ENCODE measurements at places on chromosomes 11 and 22.
A peak's percentile ranks its signal among the peaks of the same experiment; 100 is the strongest.

GRCh38 chr11:75004215-75004614 is 15.5 kb downstream of the NEU3 start:
- DNase-seq: no peak

DNA sequence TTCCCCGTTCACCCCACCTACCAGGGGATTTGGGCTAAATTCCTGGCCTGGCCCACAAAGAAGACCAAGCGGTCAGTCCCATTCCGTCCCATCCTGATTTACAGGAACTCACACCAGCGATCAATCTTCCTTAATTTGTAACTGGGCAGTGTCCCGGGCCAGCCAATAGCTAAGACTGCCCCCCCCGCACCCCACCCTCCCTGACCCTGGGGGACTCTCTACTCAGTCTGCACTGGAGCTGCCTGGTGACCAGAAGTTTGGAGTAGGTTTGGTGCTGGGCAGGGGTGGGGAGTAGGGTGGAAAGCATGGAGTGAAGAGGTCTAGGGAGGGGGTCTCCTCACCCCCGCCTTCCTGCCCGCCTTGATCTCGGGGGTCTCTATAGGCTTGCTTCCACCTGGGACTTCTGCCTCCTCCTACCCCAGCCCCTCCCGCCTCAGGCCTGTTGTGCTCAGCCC is at the start of gene SERPING1:
Gene SERPING1 (plus strand): TSS at position 225 of the 455 bp plus-strand sequence. CDS start 586 bp downstream, outside the sequence.
- DNase-seq: no peak

GRCh38 chr11:129896062-129896461 is 684 bp upstream of the NFRKB start:
- no peak for DNase-seq

GRCh38 chr11:9839550-9839949 is 175.7 kb downstream of the SWAP70 start:
- no peak for DNase-seq

- DNase-seq: no peak
These were observed 3.2 kb downstream of the MPST start for GRCh38 chr22:37022483-37023337.

DNA sequence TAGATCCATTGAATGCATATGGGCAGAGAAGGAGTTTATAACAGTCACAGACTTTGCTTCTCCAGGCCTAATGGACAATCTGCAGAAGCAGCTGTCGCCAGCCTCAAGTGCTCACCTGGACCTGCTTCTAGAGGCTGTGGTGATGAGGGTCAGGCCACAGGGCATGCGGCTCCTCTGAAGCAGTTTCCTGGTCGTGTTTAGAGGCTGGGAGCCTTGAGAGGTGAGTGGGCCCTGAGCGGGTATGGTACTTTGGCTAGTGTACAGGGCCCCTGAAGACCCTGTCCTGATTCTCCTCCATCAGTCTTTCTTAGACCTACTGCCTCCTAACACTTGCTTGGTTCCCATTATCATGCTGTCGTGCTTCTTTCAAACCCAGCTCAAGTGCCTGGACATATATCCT is 41.2 kb downstream of the NXPE2 start:
- DNase-seq: no peak

- DNase-seq: no peak
These were observed 49.2 kb upstream of the KCNQ1OT1 start for GRCh38 chr11:2748814-2749554.

DNA sequence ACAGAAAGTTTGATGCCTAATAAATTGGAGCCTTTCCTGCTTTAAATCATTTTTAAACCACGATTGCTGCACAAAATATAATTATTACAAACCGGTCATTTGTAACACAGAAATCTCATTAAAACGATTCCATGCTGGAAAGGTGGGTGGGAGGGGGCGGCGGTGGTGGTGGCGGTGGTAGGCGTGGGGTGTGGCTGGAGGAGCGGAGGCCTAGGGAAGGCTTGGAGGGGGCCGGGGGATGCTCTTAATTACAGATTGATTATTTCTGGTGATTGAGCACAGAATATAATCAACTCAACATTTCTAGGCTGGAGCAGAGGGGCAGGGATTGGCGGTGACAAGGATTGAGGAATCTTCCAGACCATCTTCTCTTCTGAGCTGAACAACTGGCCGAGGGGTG is 157.5 kb downstream of the TRIM29 start:
- DNase-seq: no peak

GRCh38 chr11:32439501-32440210 is 4.3 kb upstream of the WT1 start:
- DNase-seq: no peak

DNA sequence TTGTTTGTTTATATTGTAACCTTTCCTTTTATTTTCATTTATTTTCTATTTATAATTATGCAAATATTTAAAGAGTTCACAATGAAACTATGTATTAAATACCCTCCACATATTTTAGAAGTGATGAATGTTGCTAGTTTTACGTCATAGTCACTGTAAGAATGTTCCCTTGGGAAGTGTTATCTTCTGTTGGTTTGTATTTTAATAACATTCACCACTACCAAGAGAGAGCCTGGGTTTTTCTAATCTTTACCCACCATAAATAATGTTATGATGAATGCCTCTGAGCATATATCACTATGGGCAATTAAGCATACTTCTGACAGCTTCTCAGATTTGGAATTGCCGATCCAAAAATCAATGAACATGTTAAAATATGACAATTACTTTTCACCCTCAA is 80.7 kb downstream of the GGT1 start:
- DNase-seq: no peak

GRCh38 chr11:111301842-111302118 is 3.4 kb downstream of the POU2AF3 start:
- DNase-seq: no peak

DNA sequence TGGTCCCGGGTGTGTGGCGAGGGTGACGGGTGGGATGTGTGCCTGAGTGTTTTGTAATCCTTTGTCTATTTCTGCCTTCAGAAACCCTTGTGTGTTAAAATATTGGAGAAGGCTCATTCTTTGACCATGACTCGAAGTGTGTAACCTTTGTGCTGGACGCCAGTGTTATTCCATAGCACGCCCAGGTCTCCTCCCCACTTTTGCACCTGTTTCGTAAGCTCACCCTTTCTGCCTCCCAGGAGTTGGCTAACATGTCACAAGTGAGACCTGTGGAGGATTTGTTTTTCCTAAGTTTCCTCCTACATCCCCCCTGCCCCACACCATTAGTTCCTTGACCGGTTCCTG is 382 bp downstream of the C11orf54 start:
- DNase-seq: no peak

DNA sequence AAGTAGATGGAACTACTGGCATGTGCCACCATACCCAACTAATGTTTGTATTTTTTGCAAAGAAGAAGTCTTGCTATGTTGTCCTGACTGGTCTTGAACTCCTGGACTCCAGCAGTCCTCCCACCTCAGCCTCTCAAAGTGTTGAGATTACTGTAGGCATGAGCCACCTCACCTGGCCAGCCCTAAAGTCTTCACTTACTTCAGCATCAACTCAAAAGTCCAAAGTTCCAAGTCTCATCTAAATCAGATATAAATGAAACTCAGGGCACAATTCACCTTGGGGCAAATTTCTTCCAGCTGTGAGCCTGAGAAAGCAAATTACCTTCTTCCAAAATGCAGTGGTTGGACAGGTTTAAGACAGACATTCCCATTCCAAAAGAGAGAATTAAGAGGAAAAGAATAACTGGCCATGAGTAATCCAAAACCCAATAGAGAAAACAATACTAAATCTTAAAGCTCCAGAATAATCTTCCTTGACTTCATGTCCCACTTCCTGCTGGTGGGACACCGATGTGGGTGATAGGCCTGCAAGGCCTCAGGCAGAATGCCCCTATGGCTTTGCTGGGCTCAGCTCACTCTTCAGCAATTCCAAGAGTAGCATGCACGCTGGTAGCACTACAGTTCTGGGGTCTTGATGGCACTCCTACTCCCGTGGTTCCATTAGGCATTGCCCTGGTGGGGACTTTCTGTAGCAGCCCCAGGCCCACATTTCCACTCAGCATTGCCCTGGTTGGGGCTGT is 50.3 kb downstream of the TUG1 start:
- no peak for DNase-seq

DNA sequence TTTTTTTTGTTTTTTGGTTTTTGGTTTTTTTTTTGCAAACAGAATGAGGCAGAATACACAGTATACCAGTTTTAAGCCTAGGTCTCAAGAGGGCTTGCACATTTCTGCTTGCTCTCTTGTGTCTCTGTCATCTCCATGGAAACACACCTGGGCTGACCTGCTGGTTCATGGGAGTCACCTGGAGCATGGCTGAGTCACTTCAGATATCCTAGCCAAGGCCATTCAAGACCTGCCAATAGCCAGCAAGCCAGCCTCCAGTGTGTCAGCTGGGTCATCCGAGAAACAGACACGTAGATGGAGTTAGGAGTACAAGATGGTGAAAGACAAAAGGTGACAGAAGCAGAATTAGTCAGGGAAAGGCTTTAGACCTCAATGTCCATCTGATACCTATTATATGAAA is 124.2 kb upstream of the SEZ6L start:
- DNase-seq: no peak

DNA sequence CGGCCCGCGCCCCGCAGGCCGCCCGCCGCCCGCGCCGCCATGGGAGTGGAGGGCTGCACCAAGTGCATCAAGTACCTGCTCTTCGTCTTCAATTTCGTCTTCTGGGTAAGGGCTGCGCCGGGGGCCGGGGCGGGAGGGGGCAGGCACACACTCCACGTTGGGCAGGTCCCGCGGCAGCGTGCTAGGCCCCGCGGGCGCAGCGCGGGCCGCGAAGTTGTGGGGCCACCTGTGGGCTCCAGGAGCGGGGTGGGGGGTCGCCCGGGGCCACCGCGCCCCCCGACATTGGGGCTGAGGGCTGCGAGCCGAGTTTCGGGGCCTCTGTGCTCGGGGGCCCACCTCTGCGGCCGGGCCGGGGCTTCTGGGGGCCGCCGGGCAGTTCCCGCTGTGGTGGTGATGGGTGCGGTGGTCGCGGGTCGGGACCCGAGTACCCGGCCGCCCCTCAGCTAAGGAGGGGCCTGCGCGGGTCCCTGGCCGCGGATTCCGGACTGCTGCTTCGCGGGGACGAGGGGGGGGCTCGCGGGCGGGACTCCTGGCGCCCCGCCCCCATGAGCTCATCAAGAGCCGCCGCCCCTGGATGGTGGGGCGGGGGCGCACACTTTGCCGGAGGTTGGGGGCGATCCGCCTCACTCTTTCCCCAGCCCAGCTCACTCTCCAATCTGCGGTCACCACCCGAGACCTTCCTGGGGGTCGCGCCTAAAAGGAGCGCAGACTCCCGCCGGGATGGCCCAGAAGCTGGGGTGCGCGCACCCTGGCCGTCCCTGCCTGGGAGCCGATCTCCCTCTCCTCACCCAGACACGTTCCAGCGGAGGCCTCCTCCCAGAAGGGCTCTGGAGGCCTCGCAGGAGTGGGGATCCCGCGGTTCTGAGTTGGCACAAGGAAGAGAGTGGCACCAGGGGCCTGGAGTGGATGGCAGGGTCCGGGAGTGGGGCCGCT is 667 bp downstream of the CD81 start:
- peak; percentile 64 for DNase-seq

GRCh38 chr11:93468290-93468689 is 74.9 kb downstream of the SMCO4 start:
- DNase-seq: no peak

DNA sequence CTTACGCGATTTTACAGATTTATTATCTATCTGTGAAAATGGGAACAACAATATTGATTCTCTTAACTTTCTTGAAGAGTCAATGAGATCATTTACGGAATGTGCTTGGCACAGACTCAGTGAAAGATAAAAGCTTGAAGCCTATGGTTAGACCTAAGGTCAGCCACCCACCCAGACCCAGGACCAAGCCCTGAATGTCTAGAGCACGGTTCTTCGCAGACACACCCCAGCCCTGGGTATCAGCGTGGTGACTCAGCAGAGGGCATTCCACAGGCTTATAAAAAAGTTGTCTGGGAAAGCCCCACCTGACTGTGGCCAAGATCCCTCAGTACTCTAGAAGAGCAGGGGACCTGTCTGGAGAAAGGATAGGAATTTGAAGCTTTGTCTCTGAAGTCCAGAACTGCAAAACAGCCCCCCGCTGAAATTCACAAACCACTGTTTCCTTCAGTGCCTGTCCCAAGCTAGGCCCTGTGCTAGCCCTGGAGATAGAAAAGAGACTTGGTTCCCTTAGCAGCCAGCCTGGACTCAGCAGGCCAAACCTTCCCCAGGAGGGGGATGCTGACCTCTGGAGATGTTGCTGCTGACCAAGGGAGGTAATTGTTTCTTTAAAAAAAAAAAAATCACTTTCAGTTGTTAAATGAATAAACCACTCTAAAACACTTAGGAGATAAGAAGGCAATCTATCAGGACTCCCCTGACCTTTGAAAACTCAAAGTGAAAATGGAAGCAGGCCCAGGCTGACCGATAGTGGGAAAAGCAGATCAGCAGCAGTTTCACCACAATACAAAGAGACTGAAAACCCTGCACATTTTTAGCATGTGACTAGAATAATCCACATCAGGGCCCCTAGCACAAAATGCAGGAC is 114.0 kb downstream of the ABTB2 start:
- DNase-seq: no peak

- DNase-seq: no peak
These were observed 1.3 kb upstream of the PARVG start for GRCh38 chr22:44179196-44179988.

GRCh38 chr11:71437879-71438278 is 10.3 kb downstream of the DHCR7 start:
- DNase-seq: no peak

DNA sequence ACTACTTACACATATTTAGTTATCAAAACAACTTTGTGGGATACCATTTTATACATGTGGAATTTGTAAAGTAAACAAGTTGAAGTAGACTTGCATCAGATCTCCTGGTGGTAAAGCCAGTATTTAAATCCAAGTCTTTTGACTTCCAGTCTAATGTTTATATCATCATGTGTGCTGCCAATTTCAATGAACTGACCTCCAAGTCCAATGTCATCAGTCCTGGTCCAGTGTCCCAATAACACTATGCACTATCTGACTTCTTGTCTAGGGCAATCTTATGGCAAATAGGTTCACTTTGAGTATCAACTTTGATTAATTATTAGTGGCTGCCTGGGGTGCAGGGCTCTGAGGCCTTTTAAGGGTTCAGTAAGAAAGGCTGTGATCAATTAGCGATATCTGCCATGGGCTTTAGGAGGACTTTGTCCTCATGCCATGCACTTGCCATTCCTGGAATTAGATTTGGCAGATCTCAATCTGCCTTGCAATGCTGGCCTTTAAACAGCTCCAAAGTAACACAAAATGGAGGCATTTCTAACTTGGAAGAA is 9.6 kb upstream of the PTS start:
- no peak for DNase-seq

DNA sequence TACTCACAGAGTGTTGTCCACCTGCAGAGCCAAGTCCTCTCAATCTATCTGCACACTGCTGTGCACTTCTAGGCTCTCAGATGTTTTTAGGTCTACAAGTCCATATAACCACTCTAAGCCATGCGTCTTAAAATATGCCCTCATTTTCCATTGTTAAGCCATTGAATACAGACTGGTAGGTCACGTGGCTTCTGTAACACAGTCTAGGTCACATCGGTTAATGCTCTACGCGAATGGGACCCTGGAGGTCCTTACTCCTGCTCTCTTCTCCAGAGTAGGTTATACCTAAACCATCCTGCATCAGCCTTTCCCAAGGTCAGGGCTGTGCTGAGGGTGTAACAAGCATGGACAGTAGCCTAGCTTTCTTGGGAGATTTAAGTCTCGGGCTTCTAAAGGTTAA is 819 bp downstream of the JAML start:
- DNase-seq: no peak

Data from activated T-cell treated with anti-CD3 and anti-CD28 coated beads for 4 hours (primary cell).